ENCODE measurements at places on chromosomes 7 and 10. TPM values are rescaled to one million over a fixed set of nuclear protein-coding genes. Genes with fewer than 3 reads are reported as not detected.

DNA sequence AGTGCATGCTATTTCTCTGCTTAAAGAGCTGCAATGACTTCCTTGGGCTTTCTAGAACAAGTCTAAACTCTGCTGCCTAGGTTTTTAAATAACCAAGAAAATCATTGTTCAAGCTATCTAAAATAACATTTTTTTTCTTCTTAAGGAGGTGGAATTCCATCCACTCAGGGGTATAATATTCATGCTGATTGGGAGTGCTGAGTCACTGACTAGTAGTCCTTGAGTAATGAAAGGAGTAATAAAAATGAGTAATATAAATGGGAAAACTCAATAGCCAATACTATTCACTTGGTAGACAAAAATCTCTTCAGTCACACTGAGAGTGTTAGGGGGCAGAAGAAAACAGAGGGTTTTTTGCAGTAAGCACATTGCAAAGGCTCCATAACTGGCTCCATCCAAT lies 72.0 kb downstream of the GFRA1 start:
- H3K27me3 ChIP-seq: no peaks in the 10 kb centered on the region
- no peaks in the 10 kb centered on the region for H3K36me3 ChIP-seq
- no peaks in the 10 kb centered on the region for H3K4me1 ChIP-seq
- no peak overlapping the region for H3K4me3 ChIP-seq
- H3K27ac ChIP-seq: no peak overlapping the region
- DNase-seq: no peak

GRCh38 chr7:55387062-55387965 lies 22.2 kb downstream of the LANCL2 start:
- H3K4me1 ChIP-seq: no peaks in the 10 kb centered on the region

DNA sequence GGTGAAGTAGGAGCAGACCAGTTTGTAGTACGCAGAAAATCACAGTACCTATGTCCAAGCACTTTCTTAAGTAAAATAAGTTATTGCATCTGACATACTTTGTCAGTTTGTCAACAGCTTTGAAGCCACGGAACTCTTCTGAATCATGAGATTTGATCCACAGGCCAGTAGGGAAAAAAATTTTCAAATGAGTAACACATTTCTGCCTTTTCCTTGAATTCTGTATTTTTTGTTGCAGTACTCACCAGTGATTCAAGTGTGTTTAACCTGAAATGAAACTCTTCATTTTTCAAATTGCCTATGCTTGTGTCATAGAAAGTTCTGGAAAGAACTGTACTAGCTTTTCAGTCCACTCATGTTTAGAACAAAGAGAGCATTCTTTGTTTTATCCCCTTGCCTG lies 337.7 kb downstream of the GATA3 start:
- no peak for DNase-seq
- H3K27ac ChIP-seq: no peak overlapping the region
- no peaks in the 10 kb centered on the region for H3K36me3 ChIP-seq
- no peak overlapping the region for H3K4me3 ChIP-seq
- no peaks in the 10 kb centered on the region for H3K27me3 ChIP-seq

- H3K36me3 ChIP-seq: no peaks in the 10 kb centered on the region
- no peak overlapping the region for H3K4me3 ChIP-seq
- H3K27ac ChIP-seq: no peak overlapping the region
- H3K27me3 ChIP-seq: no peaks in the 10 kb centered on the region
- no peak for DNase-seq
- peaks cover 22% of the 10 kb centered on the region for H3K4me1 ChIP-seq
These were observed 162.9 kb downstream of the BAMBI start for GRCh38 chr10:28840202-28840601.

The CPXM2 gene
- total RNA-seq: 150 TPM

GRCh38 chr7:26460351-26461085 lies 168.9 kb downstream of the SNX10 start:
- H3K4me1 ChIP-seq: peaks cover 17% of the 10 kb centered on the region
- H3K36me3 ChIP-seq: no peaks in the 10 kb centered on the region
- H3K4me3 ChIP-seq: no peak overlapping the region
- H3K27me3 ChIP-seq: no peaks in the 10 kb centered on the region
